ENCODE measurements at places on chromosomes 1 and 21. TPM values are rescaled to one million over a fixed set of nuclear protein-coding genes. Genes with fewer than 3 reads are reported as not detected.

Gene CATSPERE
- 0.38 TPM for total RNA-seq

Gene PRRX1
- not detected for total RNA-seq

Gene SUSD4
- 1.1 TPM for total RNA-seq

Gene SDC3
- 0.12 TPM for total RNA-seq

Gene FCRL3
- total RNA-seq = 3.9 TPM
